ENCODE measurements at places on chromosomes 3 and 15. TPM values are rescaled to one million over a fixed set of nuclear protein-coding genes. Genes with fewer than 3 reads are reported as not detected.

POMGNT2 gene
- total RNA-seq: 8.8 TPM

REC114 gene
- not detected for total RNA-seq

DNA sequence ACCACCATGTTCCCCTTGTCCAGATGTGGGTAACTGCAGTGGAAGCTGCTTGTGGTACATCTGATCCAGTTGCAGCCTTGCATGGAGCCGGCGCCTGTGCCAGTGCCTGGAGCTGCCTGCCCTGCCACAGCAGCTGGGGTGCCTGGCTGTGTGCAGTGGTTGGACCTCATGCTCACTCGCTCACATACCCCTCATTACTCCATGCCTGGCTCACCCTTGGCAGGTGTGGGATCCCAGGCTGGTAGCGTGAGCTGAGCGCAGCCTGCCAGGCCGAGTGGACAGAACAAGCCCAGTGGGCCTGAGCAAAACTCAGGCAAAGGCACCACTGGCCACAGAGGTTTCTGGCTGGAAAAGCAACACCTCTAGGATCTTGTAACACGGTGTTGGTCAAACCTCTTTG lies 35.7 kb downstream of the ROPN1B start:
- no peak for DNase-seq

CSTA gene
- total RNA-seq: not detected

DNA sequence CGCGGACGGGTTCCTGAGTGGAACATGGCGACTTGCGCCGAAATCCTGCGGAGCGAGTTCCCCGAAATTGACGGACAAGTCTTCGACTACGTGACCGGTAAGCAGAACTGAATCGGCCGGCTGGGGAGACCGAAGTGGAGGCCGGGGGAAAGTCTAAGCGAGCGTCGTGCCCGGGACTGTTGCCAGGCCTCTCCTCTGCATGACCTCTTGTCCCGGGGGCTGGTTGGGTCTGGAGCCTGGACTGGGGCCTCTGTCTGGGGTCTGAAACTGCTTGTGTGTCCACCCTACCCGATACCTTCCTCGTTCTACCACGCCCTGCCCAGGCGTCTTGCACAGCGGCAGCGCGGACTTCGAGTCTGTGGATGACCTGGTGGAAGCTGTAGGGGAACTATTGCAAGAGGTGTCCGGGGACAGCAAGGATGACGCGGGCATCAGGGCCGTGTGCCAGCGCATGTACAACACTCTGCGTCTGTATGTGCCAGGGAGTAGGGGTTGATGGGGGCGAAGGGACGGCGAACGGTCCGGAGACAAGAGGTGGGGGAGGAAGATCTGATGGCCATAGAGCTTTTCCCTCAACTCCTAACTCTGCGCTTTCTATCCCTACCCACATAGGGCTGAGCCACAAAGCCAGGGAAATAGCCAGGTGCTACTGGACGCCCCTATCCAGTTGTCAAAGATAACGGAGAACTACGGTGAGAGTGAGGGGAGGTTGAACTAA lies at the start of gene ABCF3:
ABCF3 (plus strand) TSS at position 16 of the 718 bp plus-strand sequence; CDS start at position 25, 9 bp downstream.
- DNase-seq: no peak

- no peak for DNase-seq
These were observed 53.8 kb upstream of the SCAANT1 start for GRCh38 chr3:63966007-63966406.

DNA sequence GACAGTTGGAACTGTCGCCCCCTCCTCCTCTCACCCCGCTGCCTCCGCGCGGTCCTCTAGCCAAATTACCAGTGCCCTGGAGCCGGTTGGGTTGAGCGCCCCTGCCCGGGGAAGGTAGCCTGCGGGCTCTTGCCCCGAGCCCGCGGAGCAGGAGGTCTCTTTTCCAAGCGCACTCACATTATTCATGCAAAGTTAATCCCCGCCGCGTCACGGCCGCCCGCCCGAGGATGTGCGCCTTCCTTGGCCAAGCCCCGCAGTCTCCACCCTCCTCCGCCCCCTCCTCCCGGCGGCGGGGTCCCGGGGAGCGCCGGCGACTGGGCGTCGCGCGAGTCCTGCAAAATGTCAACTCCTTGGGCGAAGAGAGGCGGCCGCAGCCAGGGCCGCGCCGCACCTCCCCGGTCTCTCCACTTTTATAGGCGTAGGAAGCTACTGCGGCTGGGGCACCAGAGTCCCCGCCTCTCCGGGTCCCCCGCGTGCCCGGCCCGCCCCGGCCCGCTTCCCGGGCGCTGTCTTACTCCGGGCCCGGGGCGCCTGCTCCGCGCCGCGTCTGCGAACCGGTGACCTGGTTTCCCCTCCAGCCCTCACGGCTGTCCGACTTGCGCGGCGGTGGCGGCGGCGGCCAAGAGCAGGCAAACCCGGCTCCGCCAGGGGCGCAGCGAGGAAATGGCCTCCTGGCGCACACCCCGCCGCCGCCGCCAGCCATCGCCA lies at the start of gene THRB:
THRB (minus strand) TSS at position 233 of the 708 bp plus-strand sequence.
- DNase-seq: no peak

DNA sequence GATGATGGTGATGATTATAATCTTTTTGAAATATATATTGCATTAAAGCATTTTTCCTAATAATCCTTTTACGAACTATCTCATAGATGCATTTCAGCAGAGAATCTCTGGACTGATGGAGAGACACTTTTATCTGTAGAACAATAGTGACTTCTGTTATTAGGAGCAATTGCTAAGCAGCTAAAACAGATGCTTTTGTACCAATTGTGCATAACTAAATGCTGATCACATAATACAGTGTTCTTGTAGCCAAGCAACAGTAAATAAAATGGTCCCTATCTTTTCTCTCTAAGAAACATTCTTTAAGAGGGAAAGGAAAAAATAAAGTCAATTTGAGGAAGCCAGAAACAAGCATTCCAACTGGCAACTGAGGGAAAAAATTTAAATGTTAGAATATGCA lies 405.8 kb upstream of the GOLIM4 start:
- no peak for DNase-seq

- DNase-seq: no peak
These were observed 35.5 kb downstream of the CADPS start for GRCh38 chr3:62839748-62840147.

DNA sequence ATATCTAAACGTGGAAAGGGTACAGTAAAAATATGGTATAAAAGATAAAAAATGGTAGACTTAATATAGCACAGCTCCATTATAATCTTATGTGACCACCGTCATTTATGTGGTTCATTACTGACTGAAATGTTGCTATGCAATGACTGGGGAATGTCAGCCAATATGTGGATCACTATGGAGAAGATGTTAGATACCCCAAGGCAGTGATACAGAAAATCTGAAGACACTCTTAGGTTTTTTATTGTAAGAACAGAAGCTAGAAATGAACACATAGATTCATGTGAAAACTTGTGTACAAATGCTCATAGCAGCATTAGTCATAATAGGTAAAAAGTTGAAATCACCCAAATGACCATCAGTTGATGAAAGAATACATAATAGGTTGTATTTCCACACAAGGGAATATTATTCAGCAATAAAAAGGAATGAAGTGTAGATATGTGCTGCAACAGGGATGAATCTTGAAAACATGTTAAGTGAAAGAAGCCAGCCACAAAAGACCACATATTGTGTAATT lies 18.4 kb downstream of the MEF2A start:
- DNase-seq: no peak

LEKR1 gene
- 0.14 TPM for total RNA-seq

GRCh38 chr3:195540511-195540910 lies 2.6 kb downstream of the PPP1R2 start:
- no peak for DNase-seq
